ENCODE measurements at places on chromosomes 12 and 14.

GRCh38 chr14:57254884-57255283 lies 13.8 kb downstream of the EXOC5 start:
- DNase-seq = no peak

- no peak for DNase-seq
Measured at GRCh38 chr12:89928467-89928866, 219.8 kb upstream of the ATP2B1 start.

GRCh38 chr14:98602983-98603382 lies 669.0 kb downstream of the BCL11B start:
- no peak for DNase-seq

DNA sequence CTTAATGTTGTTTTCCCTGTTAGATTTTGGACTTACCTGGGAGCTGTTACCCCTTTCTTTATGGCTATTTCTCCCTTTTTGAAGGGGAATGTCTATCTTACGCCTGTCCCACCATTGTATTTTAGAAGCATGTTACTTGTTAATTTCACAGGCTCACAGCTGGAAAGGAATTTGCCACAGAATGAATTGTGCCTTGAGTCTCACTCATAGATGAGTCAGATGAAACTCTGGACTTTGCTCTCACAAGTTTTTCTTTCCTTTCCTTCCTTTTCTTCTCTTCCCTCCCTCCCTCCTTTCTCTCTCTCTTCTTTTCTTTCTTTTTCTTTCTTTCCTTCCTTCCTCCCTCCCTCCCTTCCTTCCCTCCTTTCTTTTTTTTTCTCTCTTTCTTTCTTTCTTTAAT lies 9.3 kb upstream of the ATF7IP start:
- DNase-seq = no peak

GRCh38 chr12:754851-755562 lies 2.6 kb downstream of the WNK1 start:
- DNase-seq = peak; percentile 17

DNA sequence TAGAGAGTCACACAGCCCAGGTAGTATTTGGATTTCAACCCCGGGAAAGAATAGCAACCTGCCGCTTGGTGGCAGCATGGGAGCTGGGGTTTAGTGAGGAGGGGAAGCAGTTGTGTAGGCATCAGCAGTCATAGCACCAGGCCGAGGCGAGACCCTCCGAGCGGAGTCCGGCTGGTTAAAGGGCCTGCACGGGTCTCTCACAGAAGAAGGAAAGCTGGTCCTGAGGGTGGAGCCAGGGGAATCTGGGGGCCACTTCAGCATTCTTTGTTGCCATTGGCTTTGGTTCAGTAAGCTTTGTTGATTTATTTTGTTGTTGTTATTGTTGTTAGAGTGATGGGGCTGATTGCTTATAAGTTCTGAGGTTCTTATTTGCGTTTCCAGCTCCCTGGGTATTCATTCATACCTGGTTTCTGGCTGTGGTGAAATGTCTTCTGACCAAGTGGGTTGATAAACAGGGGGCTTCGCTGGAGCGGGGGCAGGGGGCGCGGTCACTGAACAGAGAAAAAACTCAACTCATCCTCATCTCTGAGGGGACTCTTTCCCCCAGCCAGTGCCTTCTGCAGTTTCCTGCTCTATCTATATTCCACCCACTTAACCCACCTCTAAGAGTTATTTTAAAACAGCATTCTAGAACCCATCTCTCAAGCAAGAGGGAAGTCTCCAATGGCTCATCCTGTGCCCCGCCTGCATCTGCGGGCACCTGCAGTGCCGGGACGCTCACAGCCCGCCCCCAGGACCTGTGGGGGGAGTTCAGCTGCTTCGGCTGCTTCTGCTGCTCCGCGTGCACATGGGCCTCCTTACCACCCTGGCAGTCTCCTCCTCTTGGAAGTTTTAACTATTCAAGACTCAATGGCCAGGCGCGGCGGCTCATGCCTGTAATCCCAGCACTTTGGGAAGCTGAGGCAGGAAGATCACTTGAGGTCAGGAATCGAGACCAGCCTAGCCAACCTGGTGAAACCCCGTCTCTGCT lies 11.6 kb downstream of the CKB start:
- DNase-seq = no peak

DNA sequence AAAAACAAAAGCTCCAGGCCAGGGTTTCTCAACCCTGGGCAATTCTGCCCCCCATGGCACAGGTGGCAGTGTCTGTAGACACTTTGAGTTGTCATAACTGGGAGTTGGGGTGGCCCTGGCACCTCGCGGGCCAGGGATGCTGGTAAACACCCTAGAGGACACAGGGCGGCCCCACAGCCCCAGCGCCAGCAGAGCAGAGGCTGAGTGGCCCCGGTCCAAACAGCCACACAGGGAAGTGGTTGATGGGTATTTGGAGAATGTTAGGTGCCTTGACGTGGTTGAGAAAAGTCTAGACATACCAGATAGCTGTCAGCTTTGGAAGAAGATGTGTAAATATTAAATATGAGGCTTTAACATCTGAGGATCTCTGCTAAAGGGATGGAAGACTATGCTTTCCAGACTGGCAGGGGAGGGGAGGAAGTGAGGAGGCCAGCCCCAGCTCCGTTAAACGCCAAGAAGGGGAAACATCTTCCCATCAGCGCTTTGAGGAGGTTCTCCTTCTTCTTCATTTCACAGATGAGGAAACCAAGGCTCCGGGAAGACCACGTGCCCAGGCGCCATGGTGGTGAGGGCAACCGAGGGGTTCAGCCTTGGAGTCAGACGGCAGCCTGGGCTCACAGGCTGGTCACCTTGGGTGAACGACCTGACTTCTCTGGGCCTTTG lies 103.7 kb downstream of the SCARB1 start:
- no peak for DNase-seq

DNA sequence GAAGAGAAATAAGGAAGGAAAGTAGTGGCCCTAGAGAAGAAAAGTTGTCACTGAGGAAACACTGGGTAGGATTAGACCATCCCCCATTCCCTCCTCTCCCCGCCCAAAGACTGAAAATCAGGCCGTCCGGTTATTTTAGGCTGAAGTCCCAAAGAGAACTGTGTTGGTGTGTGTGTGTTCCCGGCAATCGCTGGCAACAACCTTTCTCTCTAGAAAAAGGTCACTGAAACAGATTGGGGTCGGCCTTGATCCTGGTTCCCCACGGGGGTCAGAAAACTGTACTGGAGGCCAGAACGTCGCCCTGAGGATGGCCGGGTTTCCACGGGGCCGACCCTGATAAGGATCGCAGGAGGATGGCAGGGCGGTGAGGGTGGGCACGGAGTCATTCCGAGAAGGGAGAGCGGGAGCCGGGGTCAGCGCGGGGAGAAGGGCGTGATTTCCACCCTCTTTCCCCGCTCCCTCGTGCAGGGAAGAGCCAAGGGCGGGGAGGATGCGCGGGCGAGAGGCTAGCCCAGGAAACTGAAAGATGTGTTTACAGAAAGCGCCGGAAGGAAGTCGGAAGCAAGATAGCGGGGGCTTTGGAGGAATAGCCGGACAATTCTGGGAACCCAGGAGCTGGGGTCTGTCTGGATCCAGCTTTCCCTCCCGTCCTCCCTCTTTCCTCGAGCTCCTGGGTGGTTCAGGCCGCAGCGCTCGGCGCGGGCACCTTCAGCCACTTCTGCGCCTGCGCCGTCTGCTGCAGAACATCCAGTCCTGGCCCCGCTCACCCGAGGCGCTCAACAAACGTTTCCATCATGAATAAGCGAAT lies 25.3 kb upstream of the SPTLC2 start:
- peak; percentile 11 for DNase-seq

DNA sequence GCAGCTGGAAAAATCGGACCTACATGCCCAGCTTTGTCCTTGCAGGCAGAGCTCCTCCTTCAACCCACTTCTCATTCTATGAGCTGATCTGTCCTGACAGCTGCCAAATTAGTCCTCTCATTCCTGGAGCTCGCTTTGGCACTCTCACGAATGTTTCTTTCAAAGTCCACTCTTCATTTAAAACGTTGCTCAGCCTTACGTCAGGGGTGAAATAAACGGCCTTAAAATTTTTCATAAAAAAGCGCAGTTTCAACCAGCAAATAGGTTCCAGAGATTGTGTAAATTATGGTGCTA lies 120.9 kb upstream of the HIF1A start:
- DNase-seq = no peak

DNA sequence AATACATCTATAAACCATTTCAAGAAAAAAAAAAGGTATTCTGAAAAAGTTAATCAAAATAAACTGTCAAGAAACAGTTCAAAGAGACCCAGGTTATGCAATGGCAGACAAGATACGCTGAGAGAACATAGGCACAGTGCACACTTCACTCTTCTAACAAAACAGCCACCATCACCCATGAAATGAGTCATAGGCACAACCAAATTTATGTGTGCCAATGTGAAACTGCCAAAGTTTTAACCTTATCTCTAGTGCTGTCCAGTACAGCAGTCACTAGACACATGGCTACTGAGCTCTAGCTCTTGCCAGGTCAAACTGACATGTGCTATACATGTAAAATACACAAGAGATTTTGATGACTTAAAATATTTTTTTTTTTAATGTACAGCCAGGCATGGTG lies 1.4 kb downstream of the CEP128 start:
- no peak for DNase-seq

GRCh38 chr12:21655591-21655990 lies 2.1 kb downstream of the LDHB start:
- no peak for DNase-seq

DNA sequence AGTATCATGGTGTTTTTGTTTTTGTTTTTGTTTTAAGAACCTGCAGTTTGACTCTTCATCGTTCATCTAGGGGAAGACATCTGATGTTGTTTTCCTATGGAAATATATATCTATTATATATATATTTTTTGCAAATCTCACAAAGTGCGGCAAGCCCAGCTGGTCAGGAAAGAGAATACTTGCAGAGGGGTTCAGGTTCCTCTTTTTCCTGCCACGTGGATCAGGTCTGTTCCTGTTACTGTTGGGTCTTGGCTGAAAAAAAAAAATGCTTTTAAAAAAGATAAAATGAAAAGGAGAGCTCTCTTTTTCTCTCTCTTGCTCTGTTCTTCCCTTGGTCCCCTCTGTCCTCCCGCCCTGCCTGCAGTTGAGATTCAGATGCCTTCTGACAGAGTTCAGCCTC lies 179.4 kb upstream of the BCL2L14 start:
- DNase-seq = no peak

DNA sequence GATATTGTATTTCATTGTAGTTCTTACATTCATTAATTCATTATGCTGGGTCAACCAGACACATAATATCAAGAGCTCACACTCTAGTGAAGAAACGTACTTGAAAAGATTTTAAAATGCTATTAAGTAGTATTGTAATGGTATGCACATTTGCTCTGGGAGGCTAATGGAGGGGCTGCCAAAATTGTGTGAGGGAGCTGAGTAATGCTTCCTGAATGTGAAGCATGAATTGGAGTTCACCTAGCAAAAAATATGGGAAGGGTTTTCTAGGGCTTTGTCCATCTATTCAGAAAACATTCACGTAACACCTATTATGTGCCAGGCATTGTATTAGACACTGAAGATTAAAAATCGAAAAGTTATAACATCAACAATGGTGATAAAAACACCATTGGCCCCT lies 403.8 kb upstream of the PDE3A start:
- DNase-seq = no peak

GRCh38 chr14:61641914-61642613 lies 53.2 kb upstream of the HIF1A start:
- DNase-seq = no peak

- DNase-seq = no peak
Measured at GRCh38 chr14:84421621-84422020, 1108.3 kb upstream of the FLRT2 start.

Data from T-helper 22 cell (primary cell).